ENCODE measurements at places on chromosomes 13 and 19.

GRCh38 chr13:25068810-25069209, 27.1 kb upstream of the PABPC3 start:
- no peak for DNase-seq

- peak; percentile 11 for DNase-seq
Observed at GRCh38 chr13:39385621-39386231, 217.3 kb downstream of the LHFPL6 start.

- no peak for DNase-seq
Observed at GRCh38 chr13:46575818-46576221, 22.9 kb downstream of the LRCH1 start.

GRCh38 chr13:95707035-95707434, 30.1 kb downstream of the DNAJC3 start:
- no peak for DNase-seq

DNA sequence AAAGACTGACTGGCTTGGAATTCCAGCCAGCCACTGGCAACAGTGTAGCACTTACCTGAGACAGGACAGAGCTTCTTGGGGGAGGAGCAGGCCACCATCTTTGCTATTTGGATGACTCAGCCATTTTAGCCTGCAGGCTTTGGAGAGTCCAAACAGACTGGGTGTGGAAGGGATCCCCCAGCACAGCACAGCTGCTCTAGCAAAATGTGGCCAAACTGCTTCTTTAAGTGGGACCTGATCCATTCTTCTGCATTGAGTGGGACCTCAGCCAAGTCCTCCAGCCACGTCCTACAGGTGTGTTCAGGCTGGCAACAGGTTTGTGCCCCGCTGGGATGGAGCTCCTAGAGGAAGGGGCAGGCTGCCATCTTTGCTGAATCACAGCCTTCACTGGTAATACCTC, 80.0 kb downstream of the NDFIP2 start:
- DNase-seq, result no peak

DNA sequence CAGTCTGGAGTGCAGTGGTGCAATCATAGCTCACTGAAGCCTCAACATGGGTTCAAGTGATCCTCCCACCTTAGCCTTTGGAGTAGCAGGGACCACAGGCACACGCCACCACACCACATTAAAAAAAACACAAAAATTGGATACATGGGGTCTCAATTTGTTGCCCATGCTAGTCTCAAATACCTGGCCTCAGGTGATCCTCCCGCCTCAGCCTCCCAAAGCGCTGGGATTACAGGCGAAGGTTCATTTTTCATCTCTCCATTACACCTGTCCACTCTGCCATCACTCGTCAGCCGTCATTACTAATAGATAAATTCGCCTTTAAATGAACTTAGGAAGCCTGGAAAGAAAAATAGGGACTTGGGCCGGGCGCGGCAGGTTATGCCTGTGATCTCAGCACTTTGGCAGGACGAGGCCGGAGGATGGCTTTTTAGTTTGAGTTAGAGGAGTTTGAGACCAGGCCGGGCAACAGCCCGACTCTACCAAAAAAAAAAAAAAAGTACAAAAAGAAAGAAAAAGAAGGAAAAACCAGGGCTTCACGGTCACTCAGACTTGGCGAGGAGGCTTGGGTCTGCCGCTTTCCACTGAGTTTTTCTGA, 685 bp upstream of the SUPT5H start:
- DNase-seq, result no peak

- DNase-seq, result no peak
Observed at GRCh38 chr13:44125943-44126469, 246.3 kb downstream of the LACC1 start.

GRCh38 chr13:34172048-34172447, 354.1 kb downstream of the RFC3 start:
- no peak for DNase-seq

- no peak for DNase-seq
Observed at GRCh38 chr13:105463011-105463501, 1072.4 kb downstream of the EFNB2 start.

DNA sequence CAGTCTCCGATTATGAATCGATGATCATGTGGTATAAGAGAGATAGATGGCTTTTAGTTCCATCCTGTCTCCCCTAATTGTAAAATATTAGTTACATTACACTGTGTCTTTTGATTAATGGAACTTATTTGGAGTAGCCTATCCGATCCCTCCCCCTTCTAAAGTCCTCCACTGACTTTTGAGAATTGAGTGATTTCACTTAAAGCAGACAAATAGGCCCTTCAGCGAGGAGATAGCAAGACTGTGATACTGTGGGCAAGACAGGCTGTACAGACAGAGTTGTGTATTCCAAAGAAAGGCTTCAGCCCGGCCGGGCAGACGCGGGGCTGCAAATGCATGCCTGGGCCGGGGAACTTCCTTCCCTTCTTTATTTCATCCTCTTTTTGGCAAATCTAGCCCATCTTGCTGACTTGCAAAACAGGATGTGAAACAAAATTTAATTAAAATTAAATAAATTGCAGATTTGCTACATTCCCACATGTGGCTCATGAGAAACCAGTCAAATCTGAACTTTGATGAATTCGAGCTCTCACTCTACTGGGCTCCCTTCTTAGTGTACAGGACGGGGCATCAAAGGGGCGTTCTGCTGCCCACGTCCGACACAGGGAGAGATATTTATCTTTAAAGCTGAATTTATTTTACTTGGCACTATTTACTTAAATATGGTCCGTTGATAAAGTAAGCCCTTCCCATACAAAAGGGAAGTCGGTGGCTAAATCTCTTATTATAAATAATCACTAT, 314.8 kb downstream of the ZNF536 start:
- no peak for DNase-seq

DNA sequence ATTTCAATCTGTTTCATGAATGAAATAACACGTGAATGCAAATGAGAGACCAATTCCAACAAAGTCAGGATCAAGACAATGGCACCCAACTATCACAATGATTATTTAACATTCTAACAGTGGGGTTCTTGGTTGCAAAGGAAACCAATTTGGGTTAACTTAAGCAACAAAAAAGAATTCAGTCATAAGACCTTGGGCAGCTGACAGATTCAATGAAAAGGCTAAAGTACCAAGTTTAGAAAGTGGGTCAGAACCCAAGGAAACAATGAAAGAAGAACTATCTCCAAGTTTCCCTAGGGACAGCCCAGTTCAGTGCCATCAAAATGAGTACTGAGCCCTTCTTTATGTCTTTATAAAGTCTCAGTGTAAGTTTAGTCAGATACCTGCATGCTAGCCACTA, 17.5 kb upstream of the SIGLEC14 start:
- no peak for DNase-seq

GRCh38 chr13:94901070-94901469, 188.7 kb upstream of the SOX21 start:
- no peak for DNase-seq

DNA sequence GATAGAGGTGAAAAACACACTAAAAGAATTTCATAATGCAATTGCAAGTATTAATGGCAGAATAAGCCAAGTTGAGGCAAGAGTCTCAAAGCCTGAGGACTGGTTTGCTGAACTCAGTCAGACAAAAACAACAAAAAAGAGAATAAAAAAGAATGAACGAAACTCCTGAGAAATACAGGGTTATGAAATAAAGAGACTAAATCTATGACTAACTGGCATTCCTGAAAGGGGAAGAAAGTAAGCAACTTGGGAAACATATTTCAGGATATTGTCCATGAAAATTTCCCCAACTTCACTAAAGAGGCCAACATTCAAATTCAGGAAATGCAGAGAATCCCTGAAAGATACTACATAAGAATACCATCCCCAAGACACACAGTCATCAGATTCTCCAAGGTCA, 47.8 kb downstream of the UBL3 start:
- DNase-seq, result no peak

- peak; percentile 47 for DNase-seq
Observed at GRCh38 chr13:64420181-64420580, 2810.0 kb downstream of the PCDH9 start.

GRCh38 chr13:94342436-94343242, 136.8 kb downstream of the DCT start:
- no peak for DNase-seq

- DNase-seq, result no peak
Observed at GRCh38 chr13:100344544-100344943, 244.0 kb downstream of the GGACT start.

GRCh38 chr13:76723551-76724232, 162.5 kb downstream of the KCTD12 start:
- no peak for DNase-seq

DNA sequence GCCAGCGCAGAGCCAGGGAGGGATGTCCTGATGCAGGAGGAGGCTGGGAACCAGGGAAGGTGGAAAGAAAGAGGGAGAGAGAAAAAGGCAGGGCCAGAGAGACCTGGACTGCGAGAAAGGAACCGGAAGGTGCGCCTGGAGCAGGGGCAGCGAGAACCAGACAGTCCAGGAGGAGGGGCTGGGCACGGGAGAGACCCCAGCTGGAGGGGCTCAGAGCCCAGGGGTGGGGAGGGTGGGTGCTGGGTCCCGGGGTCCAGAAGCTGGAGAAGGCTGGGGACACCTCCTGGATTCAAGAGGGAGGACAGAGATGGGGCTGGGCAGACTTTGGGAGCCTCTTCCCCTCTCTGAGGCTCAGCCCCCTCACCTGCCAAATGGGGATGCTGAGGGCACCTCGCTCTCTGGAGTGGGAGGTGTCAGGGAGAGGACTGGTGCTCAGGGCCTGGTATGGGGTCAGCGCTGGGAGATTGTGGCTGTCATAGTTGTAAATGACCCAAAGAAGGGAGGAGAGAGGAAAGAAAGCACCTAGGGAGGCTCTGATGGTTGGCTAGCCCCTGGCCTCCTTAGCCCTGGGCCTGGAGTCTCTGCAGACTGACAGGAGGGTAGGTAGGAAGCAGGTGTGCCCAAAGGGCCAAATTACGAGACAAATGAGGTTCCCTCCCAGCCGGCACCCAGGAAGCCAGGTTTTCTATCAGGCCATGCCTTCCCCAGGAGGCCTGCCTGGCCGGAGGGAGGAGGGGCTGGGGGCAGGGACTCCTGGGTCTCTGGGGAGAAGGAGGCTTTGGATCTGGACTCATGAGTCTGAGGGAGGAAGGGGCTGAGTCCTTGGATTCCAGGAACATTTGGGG, 1.3 kb upstream of the SPACA6 start:
- no peak for DNase-seq

GRCh38 chr13:50126993-50127725, 111.9 kb downstream of the KCNRG start:
- DNase-seq, result no peak

DNA sequence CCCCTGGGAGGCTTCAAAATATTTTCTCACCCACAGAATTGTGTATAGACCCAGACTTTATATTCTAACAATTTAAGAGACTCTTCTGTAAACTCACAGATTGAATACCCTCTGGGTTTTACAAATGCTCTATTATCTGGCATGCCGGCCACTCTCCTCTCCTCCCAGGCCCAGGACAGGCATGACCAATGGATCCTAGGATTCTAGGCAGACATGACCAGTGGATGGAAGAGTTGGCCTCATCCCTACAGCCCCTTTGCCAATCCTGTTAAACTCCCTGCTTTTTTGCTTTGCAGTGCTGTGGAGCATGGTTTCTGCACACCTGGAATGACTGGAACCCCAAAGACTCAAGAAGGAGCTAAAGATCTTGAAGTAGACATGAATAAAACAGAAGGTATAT, 5.8 kb downstream of the ACSBG2 start:
- no peak for DNase-seq

- DNase-seq, result no peak
Observed at GRCh38 chr19:54875506-54875905, 1.5 kb downstream of the FCAR start.

DNA sequence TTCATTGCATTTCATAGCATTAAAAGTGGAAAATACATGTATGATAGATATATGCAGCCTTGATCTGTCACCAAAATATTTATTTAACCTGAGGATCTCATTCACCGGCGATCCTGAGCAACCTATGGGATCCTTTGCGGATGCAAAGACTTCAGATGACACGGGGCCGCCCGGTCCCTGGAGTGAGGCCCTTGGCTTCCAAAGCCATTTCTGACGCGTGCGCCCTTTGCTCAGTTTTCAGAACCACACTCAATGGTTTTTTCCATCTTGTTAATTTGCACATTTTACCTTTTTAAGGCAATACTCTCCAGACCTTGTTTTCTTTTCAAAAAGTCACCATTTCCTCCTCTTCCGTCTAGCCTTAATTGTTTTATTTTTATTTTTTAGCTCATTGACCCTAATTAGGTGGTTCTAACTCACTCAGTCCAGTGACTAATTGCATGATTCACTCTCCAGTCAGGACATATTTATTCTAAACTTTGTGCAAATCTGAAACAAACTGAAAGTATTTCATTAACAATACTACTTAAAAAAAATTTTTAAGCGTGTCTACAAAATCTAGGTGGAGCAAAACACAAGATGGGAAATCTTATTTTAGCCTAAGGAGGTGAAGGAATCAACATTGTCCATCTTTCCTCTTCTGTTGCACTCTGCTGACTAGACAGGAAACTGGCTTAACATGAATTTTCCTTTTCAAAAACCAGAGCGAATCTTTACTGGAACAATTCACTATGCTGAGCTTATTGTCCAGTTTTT, 47.9 kb downstream of the COL4A1 start:
- no peak for DNase-seq

DNA sequence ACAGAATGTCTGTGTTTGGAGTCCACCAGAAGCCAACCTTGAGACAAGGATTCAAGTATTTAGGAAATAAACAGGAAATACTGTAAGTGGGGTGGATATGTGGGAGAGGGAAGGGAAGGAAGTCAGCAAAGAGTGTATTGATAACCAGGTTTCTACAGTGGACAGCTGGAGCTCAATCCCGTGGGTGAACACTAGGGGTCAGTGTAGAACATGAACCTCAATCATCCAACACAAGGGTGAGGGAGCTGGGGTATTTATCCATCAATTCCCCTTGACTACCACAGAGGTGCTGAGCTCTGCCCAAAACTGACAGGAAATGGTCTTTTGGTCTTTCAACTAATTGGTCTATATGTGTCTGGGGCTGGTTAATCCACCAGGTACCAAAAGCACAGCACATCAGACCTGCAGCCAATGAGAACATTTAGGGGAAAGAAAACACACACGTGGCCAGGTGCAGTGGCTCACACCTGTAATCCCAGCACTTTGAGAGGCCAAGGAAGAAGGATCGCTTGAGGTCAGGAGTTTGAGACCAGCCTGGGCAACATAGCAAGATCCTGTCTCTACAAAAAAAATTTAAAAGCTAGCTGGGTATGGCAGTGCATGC, 5.6 kb upstream of the SYDE1 start:
- no peak for DNase-seq

- DNase-seq, result no peak
Observed at GRCh38 chr13:106078191-106078590, 457.3 kb downstream of the EFNB2 start.

GRCh38 chr13:48220981-48221685, 11.9 kb upstream of the ITM2B start:
- no peak for DNase-seq

GRCh38 chr13:52103386-52103785, 25.5 kb downstream of the NEK5 start:
- no peak for DNase-seq

- no peak for DNase-seq
Observed at GRCh38 chr19:5894704-5895349, 8.8 kb downstream of the NDUFA11 start.
